Immature natural killer cell (primary cell): ENCODE measurements at places on chromosomes 13 and 19. TPM values are rescaled to one million over a fixed set of nuclear protein-coding genes. Genes with fewer than 3 reads are reported as not detected.

DNA sequence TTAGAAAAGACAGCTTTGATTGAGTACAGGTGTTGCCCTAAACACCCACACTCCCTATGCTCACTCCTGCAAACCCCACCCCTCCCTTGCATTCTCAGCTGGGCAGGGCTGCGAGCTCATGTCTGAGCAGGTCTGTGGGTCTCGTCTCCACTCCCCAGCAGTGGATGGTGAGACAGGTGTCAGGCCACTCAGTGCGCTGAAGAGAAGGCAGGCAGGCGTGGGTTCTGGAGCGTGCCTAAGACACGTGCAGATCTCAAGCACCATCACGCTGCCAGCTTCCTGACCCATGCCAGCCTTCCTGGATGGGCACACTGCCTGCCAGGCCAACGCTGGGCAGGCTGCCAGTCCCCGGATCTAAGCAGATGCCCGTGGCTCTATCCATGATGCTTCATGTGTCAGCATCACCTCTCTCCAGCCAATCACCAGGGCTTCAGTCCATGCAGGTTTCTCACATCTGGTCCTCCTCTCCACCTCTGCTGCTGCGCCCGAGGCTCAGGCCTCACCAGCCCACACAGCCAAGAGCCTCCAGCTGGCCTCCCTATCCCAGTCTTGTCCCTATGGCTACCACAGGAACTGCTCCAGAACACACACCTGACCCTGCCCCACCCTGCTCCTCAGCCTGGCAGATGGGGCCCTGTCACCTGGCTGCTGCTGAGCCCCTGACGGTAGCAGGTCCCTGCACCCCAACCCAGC lies 42.6 kb downstream of the EPS15L1 start:
- DNase-seq = no peak
- no peak overlapping the region for H3K4me3 ChIP-seq
- peak overlapping the region; percentile 79 for H3K27ac ChIP-seq
- H3K27me3 ChIP-seq = no peaks in the 10 kb centered on the region

DNA sequence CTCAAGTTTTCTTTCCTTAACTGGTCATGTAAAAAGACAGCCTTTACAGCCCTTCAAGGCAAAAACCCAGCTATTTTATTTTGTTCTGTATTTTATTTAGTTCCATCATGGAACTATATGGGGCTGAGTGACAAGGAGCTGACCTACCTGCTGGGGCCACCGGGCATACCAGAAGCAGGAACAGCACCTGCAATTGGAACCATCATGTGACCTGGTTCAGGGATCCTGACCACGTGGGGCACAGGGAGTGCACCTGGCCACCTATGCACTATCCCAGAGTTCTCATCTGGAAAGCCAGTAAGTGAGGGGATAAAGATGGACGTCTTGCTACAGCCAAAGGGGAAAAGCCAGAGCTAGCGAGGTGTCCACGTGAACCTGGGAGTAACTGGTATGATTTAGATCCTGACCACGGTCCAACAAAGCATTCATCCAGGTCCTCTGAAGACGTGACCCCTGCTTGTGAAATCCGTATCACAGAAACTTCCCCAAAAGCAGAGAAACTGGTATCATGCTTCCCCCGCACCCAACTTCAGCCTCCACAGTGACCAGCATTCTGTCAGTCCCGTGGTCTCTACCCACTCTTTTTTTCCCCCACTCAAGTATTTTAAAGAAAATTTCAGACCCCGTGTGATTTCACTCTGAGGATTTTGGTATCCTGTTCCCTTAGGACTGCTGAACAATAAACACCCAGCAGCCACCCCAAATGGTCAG lies 40.5 kb upstream of the SLC15A1 start:
- H3K4me1 ChIP-seq = no peaks in the 10 kb centered on the region
- H3K36me3 ChIP-seq = peaks cover 59% of the 10 kb centered on the region
- H3K4me3 ChIP-seq = no peak overlapping the region
- H3K27me3 ChIP-seq = peaks cover 4% of the 10 kb centered on the region
- DNase-seq = no peak

DNA sequence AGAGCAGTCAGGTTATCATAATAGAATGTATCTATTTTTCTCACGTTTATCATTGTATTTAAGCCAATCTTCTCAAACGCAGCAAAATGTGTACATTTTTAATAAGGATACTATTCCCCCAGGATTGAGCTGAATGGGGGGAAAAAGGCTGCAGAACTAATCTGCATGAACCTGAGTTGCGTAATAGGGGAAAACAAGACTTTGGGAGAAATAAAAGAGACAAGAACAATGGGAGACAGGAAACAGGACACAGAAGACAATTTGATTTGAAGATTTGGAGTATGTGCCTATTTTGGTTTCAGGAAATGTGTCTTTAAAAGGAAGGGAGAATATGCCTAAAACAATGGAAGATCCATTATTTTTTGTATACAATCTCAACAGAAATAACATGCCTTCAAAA lies 844.5 kb downstream of the DIAPH3 start:
- no peaks in the 10 kb centered on the region for H3K27me3 ChIP-seq
- no peaks in the 10 kb centered on the region for H3K4me1 ChIP-seq
- H3K27ac ChIP-seq = no peak overlapping the region

DNA sequence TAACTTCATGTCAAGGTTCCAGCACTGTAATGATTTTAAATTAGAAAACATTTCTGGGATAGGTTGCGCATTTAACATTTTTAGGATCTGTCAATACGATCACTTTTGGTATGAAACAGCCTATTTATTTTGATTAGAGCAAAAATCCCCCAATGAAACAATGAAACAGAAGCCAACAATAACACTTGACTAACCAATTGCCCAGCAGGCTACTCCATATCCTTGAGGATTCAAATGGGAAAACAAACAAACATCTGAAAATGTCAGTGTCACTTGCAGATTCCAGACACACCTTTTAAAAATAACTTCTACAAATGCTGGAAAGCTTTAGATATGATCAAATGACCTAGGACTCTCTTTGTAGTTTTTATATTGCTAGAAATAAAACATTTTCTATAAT lies 1412.5 kb upstream of the PRR20A start:
- H3K4me3 ChIP-seq = no peak overlapping the region
- no peaks in the 10 kb centered on the region for H3K36me3 ChIP-seq
- H3K27me3 ChIP-seq = peaks cover 2% of the 10 kb centered on the region
- no peak for DNase-seq

DNA sequence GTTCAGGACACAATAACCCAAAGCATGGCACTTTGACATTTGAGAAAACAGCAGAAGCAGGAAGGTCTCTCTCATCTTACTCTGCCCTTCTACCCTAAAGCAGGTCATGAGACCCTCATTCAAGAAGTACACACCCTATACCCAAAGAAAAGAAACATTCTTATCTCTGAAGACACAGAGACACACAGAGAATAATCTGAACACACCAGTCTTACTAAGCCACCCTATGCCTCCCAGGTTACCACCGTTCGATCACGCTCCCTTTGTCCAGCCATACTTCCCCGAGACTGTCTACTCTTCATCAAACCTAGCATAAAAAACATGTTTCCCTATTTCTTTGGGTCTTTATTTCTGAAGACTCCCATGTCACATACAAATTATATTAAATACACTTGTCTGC lies 66.5 kb upstream of the ANKRD10 start:
- H3K4me3 ChIP-seq = no peak overlapping the region
- no peaks in the 10 kb centered on the region for H3K36me3 ChIP-seq
- H3K4me1 ChIP-seq = no peaks in the 10 kb centered on the region
- H3K27ac ChIP-seq = no peak overlapping the region
- H3K27me3 ChIP-seq = peaks cover 4% of the 10 kb centered on the region
- DNase-seq = no peak

DNA sequence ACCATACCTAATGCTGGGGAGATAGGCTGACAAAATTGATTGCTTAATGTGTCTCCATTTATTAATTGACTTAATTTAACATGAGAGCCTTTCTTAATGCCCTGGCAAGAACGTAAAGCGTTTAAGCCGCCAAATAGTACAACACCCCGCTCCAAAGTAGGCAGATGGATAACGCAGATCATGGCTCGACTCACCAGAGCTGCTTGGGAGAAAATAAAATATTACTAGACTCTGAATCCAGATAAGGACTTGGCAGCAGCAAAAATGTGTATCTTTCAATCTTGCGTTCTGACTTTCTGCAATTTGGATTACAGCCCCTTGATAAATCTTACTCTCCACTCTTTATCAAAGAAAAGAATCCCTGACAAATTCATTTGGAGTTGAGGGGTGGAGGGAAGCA lies 403 bp upstream of the SIAH3 start:
- DNase-seq = no peak
- H3K27ac ChIP-seq = no peak overlapping the region
- peaks cover 25% of the 10 kb centered on the region for H3K27me3 ChIP-seq
- peaks cover 34% of the 10 kb centered on the region for H3K4me1 ChIP-seq

DNA sequence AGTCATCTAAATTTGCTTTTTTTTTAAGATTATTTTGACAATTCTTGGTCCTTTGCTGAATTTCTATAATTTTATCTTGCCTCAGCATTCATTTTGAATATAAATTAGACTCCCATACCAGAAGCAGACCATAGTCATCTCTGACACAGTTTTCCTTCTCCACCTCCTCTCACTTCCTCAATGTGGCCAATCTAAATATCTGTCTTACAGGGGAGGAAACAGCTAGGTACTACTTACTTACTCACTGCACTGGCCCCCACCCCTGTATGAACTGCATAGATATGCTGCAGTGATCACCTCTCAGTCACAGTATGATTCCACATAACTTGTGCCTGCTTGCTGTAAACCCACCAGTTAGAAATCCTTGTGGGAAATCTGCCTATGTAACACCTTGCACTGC lies 665.6 kb downstream of the FGF9 start:
- H3K4me3 ChIP-seq = no peak overlapping the region
- peaks cover 2% of the 10 kb centered on the region for H3K27me3 ChIP-seq
- no peak overlapping the region for H3K27ac ChIP-seq

DNA sequence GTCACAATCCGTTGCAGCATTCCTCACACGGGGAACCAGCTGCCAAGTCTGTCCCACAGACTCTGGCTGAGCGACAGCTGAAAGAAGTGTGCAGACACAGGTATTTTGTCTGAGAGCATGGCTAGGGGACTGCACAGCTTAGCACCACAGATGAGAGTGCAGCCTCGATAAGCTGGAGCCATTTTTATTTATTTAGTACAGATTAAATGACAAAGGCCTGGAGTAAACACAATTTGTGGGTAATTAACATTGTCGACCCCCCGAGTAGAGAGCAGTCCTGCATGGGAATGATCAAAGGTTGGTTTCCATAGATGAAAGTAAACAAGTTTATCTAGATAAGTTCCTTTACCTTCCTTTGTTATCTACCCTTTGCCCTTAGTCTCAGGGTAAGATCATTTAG lies 836.2 kb downstream of the DACH1 start:
- no peak for DNase-seq
- H3K27me3 ChIP-seq = no peaks in the 10 kb centered on the region
- H3K27ac ChIP-seq = no peak overlapping the region
- no peaks in the 10 kb centered on the region for H3K36me3 ChIP-seq

DNA sequence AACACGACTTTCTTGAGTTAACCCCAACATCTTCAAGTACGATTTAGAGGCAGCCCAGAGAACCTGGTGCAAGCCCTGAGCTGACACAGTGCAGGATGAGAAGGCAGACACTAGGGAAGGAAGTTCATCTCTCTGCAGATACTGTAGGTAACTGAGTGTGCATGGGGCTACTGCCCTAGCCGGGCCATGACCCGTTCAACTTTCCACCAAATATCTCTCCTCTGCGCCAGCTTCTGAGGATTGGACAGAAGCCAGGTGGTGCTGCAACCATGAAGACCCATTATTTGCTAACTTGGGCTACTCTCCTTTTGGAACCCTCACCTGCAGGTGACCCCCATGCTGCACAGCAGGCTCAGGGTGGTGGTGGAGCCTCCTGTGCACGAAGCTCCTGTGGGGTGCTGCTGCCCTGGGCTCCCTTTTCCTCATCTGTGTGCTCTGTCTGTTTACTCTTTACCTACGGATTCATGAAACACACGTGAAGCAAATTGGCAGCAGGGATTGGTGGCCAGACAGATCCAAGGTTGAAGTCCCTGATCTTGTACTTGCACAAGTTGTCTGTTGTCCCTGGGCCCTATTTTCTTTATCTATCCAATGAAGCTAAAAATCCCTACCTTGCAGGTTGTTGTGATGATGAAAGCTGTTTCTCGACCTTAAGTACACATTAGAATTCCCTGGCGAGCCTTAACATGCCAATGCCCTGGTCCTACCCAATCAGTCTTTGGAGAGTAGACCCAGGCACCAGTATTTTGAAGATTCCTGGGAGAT lies 227.8 kb downstream of the LACC1 start:
- H3K27me3 ChIP-seq = no peaks in the 10 kb centered on the region
- H3K27ac ChIP-seq = no peak overlapping the region
- no peaks in the 10 kb centered on the region for H3K36me3 ChIP-seq
- no peak for DNase-seq

GRCh38 chr13:111936267-111936925 lies 130.6 kb upstream of the SOX1 start:
- H3K4me1 ChIP-seq = no peaks in the 10 kb centered on the region
- H3K27ac ChIP-seq = no peak overlapping the region

DNA sequence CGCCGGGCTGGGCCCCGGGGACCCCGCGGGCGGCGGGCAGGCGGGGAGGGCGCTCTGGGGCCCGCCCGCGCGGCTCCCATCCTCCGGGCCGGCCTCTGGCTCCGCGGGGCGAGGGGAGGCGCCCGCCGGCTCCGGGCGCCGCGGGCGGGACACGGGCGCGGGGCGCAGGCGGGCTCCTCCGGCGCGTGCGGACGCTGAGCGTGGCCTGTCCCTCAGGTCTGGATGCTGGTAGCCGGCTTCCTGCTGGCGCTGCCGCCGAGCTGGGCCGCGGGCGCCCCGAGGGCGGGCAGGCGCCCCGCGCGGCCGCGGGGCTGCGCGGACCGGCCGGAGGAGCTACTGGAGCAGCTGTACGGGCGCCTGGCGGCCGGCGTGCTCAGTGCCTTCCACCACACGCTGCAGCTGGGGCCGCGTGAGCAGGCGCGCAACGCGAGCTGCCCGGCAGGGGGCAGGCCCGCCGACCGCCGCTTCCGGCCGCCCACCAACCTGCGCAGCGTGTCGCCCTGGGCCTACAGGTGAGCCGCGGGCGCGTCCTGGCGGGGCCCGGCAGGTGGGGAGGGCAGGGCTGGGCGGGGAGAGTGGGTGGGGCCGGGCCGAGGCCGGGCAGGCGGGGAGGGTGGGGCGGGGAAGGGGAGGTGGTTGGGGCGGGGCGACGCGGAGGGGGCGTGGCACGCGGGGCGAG lies 420 bp downstream of the IL17D start:
- H3K4me1 ChIP-seq = peaks cover 12% of the 10 kb centered on the region
- peak; percentile 77 for DNase-seq
- no peaks in the 10 kb centered on the region for H3K36me3 ChIP-seq
- peaks cover 20% of the 10 kb centered on the region for H3K27me3 ChIP-seq

- peak; percentile 15 for DNase-seq
- H3K27me3 ChIP-seq = peaks cover 37% of the 10 kb centered on the region
- H3K27ac ChIP-seq = no peak overlapping the region
- H3K4me1 ChIP-seq = peaks cover 41% of the 10 kb centered on the region
Measured at GRCh38 chr13:109782066-109782822, 4.1 kb downstream of the IRS2 start.

Gene CD33
- polyA plus RNA-seq = 3.5 TPM

Gene ZBTB32
- not detected for polyA plus RNA-seq

Gene ALOX5AP
- polyA plus RNA-seq = 530 TPM
